T-cell (primary cell): ENCODE measurements at places on chromosomes 1 and 21. TPM values are rescaled to one million over a fixed set of nuclear protein-coding genes. Genes with fewer than 3 reads are reported as not detected.

GRCh38 chr1:118913818-118914217 is 74.3 kb downstream of the TBX15 start:
- no peaks in the 10 kb centered on the region for H3K36me3 ChIP-seq
- no peaks in the 10 kb centered on the region for H3K27me3 ChIP-seq
- no peak for DNase-seq
- no peak overlapping the region for H3K27ac ChIP-seq

DNA sequence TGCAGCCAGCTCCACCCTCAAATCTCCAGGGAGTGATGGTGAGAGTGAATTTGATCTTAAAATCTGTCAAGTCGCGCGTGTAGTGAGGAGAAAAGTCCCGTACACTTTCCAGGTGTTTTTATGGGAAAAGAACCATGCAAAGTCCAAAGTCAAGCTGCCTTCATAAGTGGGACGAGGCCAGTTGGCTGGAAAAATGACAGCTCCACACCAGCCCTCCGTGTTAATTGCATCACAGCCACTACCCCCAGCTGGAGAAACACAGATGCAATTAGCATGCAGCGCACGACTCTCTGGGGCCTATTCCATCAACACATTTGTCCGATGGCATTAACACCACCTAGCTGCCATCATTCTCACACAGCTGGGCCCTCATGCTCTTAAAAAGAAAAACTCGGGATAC is 68.4 kb downstream of the KLHDC7A start:
- no peaks in the 10 kb centered on the region for H3K4me1 ChIP-seq
- no peaks in the 10 kb centered on the region for H3K36me3 ChIP-seq
- H3K27ac ChIP-seq, result no peak overlapping the region
- H3K27me3 ChIP-seq, result peaks cover 49% of the 10 kb centered on the region

DNA sequence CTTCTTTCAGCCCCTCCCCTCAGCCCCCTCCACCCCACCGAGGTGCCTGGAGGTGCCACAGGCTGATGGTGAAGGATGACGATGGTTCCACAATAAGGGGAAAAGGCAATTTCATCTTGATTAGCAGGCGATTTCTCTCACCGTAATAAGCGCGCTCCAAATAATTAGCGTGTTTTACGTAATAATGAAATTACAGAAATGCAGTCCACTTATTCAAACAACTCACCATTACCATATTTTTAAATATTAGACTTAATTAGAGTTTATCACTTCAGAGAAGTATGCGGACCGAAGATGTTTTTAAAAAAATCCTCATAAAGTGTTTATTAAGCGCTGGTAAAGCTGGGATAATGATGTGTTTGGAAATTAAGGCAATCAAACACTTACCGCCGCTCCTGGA is 14.9 kb downstream of the DMAP1 start:
- no peak overlapping the region for H3K4me3 ChIP-seq
- no peak overlapping the region for H3K27ac ChIP-seq
- no peak for DNase-seq
- peaks cover 10% of the 10 kb centered on the region for H3K36me3 ChIP-seq
- no peaks in the 10 kb centered on the region for H3K27me3 ChIP-seq
- no peaks in the 10 kb centered on the region for H3K4me1 ChIP-seq

DNA sequence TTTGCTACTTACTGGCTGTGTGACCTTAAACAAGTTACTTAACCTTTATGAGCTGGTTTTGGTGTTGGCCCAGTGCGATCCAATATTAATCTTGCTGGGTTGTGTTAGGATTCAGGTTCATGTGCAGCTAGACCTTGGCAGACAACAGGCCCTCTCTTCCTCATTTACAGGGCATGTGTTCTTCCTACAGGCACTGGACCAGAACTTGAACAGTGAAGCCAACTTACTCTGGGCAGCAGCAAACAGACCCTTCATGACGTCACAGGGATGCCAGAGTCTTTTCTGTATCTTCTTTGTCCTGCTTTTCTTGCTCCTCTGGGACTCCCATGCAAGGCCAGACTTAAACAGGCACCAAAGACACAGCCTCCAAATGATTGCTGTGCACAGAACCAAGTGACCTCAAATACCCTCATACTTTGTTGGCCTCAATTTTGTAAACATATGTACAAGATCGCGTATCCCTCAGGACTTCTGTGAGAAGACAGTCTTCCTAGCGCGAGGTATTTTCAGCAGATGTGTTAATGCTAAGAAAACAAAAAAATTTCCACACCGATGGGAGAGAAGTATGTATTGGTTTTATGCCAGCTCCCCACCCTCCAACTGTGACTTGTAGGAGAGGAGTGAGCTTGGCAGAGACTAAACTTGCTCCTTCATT is 73.7 kb downstream of the URB2 start:
- H3K36me3 ChIP-seq, result no peaks in the 10 kb centered on the region
- H3K4me3 ChIP-seq, result no peak overlapping the region
- no peaks in the 10 kb centered on the region for H3K4me1 ChIP-seq
- peaks cover 5% of the 10 kb centered on the region for H3K27me3 ChIP-seq
- no peak for DNase-seq

DNA sequence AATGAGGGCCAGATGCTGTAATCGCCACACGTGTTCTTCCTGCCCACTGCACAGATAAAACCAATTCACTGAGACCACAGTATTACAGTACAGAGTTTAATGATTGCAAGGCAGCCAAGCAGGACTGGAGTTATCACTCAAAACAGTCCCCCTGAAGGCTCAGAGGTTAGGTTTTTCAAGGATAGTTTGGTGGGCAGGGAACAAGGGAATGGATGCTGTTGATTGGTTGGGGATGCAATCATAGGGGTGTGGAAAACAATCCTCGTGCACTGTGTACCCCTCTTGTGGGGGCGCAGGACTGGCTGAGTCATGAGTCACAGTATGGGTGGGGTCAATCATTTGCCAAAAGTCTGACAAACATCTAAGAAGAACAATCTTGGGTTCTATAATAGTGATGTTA is 12.4 kb upstream of the USP1 start:
- no peak for DNase-seq
- H3K27me3 ChIP-seq, result no peaks in the 10 kb centered on the region
- H3K4me1 ChIP-seq, result no peaks in the 10 kb centered on the region
- H3K27ac ChIP-seq, result no peak overlapping the region
- H3K36me3 ChIP-seq, result no peaks in the 10 kb centered on the region
- H3K4me3 ChIP-seq, result no peak overlapping the region

GRCh38 chr1:16376971-16377370 is 9.9 kb downstream of the SZRD1 start:
- no peak for DNase-seq
- no peak overlapping the region for H3K27ac ChIP-seq
- no peaks in the 10 kb centered on the region for H3K27me3 ChIP-seq
- no peak overlapping the region for H3K4me3 ChIP-seq
- peaks cover 2% of the 10 kb centered on the region for H3K36me3 ChIP-seq

- no peak overlapping the region for H3K4me3 ChIP-seq
- H3K4me1 ChIP-seq, result no peaks in the 10 kb centered on the region
- no peaks in the 10 kb centered on the region for H3K36me3 ChIP-seq
- H3K27me3 ChIP-seq, result no peaks in the 10 kb centered on the region
- DNase-seq, result no peak
These were observed 53.0 kb upstream of the DESI2 start for GRCh38 chr1:244599937-244600350.

DNA sequence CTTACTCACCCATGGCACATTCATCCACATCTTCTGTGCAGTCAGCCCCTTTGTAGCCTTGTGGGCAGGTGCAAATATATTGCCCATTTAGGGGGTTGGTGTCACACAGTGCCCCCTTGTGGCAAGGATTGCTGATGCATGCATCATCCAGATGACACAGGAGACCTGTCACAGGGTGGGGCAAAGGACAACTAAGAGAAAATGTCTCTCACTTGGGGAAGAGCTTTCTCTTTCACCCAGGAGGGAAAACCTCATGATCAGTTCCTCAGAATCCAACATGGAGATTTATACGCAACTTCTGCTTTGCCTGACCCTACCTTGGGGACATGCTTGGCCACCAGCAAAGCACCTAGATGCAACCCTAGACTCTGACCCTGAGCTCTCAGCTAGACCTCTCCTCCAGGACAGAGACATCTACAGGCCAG is 71.8 kb upstream of the ADAM30 start:
- H3K27ac ChIP-seq, result no peak overlapping the region
- H3K36me3 ChIP-seq, result peaks cover 6% of the 10 kb centered on the region
- no peak overlapping the region for H3K4me3 ChIP-seq
- DNase-seq, result peak; percentile 48
- no peaks in the 10 kb centered on the region for H3K27me3 ChIP-seq

DNA sequence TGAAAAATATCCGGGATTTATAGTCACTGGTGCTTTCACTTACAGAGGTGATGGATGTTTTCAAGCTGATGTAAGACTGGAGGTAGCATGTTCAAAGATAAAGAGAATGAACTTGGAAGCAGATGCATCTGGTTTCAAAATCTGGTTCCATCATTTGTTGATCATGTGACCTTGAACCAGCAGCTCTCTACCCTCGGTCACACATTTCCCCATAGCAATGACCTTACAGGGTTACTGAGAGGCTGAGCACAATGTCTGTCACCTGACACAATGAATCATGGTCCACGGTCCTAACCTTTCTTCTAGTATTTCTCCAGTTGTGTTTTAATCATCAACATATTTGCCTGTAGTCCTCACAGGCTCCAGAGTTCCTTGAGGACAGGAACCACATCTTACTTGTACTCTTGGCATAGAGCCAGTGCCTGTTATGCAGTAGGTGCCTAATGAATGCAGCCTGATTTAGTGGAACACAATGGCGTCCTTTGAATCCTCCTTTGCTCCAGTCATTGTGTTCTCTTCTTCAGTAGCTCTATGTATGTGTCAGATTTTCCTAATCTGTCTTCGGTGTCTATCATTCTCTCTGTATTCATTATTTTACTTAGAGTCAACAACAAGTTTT is 667.3 kb downstream of the PTPRU start:
- H3K27ac ChIP-seq, result no peak overlapping the region
- no peak for DNase-seq
- no peak overlapping the region for H3K4me3 ChIP-seq
- no peaks in the 10 kb centered on the region for H3K36me3 ChIP-seq
- no peaks in the 10 kb centered on the region for H3K27me3 ChIP-seq

DNA sequence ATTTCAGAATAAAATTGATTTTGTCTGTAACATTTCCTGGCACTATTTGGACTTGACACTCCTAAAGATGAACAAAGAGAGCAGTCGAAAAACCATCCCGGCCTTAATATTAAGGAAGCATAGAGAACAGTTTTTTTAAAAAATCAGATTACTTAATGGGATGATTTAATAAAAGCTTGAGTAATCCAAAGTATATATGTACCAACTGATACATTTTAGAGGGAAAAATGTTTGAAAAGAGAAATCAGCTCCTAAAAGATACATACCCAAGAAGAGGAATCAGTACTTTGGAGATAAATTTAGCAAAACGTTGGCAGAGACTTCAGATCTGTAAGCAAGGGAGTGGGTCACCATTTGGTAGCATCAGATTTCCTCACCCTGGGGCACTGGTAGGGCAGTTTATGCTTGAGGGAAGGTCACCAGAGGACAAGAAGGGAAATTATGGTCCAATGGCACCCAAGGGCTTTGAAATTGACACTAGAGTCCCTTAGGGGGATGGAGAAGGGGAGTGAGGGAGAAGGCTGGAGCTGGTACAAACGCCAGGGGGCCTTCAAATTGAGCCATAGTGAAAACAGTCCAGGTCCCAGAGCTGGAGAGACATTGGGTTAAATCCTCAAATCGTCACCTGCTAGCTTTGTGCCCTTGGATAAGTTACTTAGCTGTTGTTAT is 5.9 kb downstream of the SLAMF7 start:
- peaks cover 51% of the 10 kb centered on the region for H3K4me1 ChIP-seq
- peak overlapping the region; percentile 76 for H3K27ac ChIP-seq
- H3K36me3 ChIP-seq, result peaks cover 11% of the 10 kb centered on the region
- no peak overlapping the region for H3K4me3 ChIP-seq
- DNase-seq, result no peak

GRCh38 chr1:160257411-160258015 is 4.8 kb downstream of the DCAF8 start:
- no peaks in the 10 kb centered on the region for H3K36me3 ChIP-seq
- peaks cover 13% of the 10 kb centered on the region for H3K4me1 ChIP-seq
- no peak overlapping the region for H3K4me3 ChIP-seq
- no peaks in the 10 kb centered on the region for H3K27me3 ChIP-seq
- no peak for DNase-seq
- H3K27ac ChIP-seq, result no peak overlapping the region

DNA sequence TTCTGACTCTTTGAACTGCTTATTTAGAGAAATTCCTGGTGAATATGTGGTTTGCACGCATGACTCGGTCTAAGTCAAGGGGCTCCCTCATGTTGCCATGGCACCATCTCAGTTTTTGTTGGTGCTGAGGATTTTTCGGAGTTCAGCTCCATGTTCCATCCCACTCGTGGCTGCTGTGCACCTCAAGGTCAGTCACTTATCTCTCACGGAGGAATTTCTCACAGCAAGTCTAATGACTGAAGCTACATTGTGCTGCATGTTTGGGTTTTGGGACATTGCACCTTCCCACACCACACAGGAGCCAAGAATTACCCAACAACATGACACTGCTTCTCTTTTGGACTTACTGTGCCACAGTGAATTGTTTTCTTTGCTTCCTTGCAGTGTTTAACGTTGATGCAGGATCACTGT is 269.9 kb downstream of the NCAM2 start:
- H3K4me1 ChIP-seq, result no peaks in the 10 kb centered on the region
- no peak overlapping the region for H3K27ac ChIP-seq
- no peak for DNase-seq
- no peak overlapping the region for H3K4me3 ChIP-seq
- no peaks in the 10 kb centered on the region for H3K27me3 ChIP-seq
- H3K36me3 ChIP-seq, result no peaks in the 10 kb centered on the region

GRCh38 chr1:2787163-2787911 is 14.2 kb downstream of the TTC34 start:
- H3K27ac ChIP-seq, result no peak overlapping the region
- H3K36me3 ChIP-seq, result no peaks in the 10 kb centered on the region
- H3K4me1 ChIP-seq, result no peaks in the 10 kb centered on the region
- peaks cover 81% of the 10 kb centered on the region for H3K27me3 ChIP-seq
- no peak overlapping the region for H3K4me3 ChIP-seq

GRCh38 chr1:241891296-241891695 is 43.3 kb downstream of the EXO1 start:
- no peak overlapping the region for H3K27ac ChIP-seq
- no peak for DNase-seq
- H3K27me3 ChIP-seq, result no peaks in the 10 kb centered on the region
- H3K36me3 ChIP-seq, result no peaks in the 10 kb centered on the region

GRCh38 chr1:43779266-43779665 is 71.9 kb downstream of the ST3GAL3 start:
- no peak overlapping the region for H3K27ac ChIP-seq
- DNase-seq, result no peak
- H3K27me3 ChIP-seq, result no peaks in the 10 kb centered on the region
- H3K4me1 ChIP-seq, result no peaks in the 10 kb centered on the region
- no peaks in the 10 kb centered on the region for H3K36me3 ChIP-seq

DNA sequence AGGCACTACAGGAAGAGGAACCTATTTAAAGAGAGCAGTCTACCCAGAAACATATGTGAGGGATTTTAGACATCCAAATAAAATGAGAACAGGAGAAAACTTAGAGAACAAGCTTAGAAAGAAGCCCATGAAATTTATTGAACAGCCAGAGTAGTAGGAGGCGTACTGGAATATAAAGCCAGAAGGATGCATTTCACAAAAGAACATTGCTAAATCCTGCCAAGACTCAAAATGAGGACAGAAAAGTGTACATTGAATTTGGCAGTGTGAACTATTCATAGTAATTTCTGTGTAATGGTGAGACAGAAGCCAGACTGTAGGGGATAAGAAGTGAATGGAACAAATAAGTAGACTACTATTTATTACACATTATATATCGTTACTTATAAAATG is 22.5 kb downstream of the CEPT1 start:
- no peaks in the 10 kb centered on the region for H3K27me3 ChIP-seq
- H3K36me3 ChIP-seq, result peaks cover 26% of the 10 kb centered on the region
- H3K4me3 ChIP-seq, result no peak overlapping the region
- H3K4me1 ChIP-seq, result no peaks in the 10 kb centered on the region

The FCGR3A gene
- 4.4 TPM for total RNA-seq

The KRTAP13-2 gene
- not detected for total RNA-seq

The NFASC gene
- total RNA-seq, result not detected

The DNAJC28 gene
- total RNA-seq, result 0.58 TPM
